ENCODE measurements at places on chromosomes 3 and 15.

GRCh38 chr3:66270288-66270687 is 49.5 kb downstream of the SLC25A26 start:
- no peak for DNase-seq

GRCh38 chr3:133927540-133928066 is 31.9 kb upstream of the RAB6B start:
- no peak for DNase-seq

DNA sequence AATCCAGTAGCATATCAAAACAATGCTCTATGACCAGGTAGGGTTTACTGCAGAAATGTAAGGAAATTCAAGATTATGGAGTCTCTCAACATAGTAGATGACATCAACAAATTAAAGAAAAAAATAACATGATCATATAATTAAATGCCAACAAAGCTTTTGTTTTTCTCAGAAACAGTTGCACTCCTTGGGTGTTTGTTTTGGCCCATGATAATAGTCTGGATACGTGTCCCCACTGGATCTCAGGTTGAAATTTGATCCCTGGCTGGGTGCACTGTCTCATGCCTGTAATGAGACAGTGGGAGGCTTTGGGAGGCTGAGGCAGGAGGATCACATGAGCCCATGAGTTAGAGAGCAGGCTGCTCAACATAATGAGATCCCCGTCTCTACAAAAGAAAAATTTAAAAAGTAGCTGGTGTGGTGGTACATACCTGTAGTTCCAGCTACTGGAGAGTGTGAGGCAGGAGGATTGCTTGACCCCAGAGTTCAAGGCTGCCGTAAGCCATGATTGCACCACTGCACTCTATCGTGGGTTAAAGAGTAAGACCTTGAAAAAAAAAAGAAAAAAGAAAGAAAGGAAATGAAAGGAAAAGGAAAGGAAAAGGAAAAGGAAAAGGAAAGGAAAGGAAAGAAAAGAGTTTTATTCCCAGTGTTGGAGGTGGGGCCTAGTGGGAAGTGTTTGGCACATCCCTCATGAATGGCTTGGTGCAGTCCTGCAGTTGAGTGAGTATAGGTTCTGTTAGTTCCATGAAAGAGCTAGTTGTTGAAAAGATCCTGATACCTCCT is 53.3 kb upstream of the FOXB1 start:
- no peak for DNase-seq

- DNase-seq = no peak
Measured at GRCh38 chr3:43862470-43862869, 171.7 kb downstream of the ABHD5 start.

DNA sequence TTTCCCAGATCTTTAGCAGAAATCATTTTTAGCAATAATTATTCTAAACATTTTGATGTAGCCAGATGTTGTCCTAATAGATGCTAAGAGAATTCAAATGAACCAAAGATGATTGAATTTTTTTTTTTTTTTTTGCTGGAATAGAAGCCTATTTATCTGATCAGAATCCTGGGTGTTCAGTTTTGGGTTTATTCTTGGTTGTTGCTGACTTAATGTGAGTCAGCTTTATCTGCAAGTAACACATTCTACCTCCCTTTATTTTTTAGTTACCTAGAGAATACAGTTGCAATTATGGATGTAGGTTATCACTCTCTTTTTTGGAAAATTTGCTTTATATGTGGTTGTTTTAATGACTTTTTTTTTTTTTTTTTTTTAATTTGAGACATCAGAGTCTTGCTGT is 6.4 kb downstream of the CEP97 start:
- no peak for DNase-seq

- no peak for DNase-seq
Measured at GRCh38 chr15:91529534-91529933, 324.0 kb upstream of the SLCO3A1 start.

- DNase-seq = peak; percentile 25
Measured at GRCh38 chr3:124563376-124563775, 166.9 kb upstream of the UMPS start.

- DNase-seq = peak; percentile 53
Measured at GRCh38 chr15:70879401-70879800, 12.8 kb downstream of the THAP10 start.

DNA sequence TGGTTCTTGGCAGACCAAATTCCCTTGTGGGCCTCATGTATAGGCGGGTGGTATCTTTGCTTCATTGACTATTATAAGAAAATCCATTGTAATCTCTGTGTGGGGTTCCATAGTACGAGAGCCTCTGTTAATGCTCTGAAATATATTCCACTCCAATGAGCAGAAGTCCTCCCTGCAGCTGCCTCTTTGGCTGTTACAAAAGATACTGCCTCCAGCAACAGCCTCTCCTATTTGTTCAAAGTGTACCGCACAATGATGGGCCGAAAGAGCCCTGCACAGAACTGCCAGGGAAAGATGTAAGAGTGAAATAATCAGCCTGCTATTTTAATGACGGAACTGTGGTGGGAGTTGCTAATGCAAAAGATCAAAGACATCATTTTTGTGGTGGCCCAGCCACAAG is 48.9 kb downstream of the GRK7 start:
- no peak for DNase-seq

- no peak for DNase-seq
Measured at GRCh38 chr3:23161308-23161707, 41.8 kb upstream of the UBE2E2 start.

DNA sequence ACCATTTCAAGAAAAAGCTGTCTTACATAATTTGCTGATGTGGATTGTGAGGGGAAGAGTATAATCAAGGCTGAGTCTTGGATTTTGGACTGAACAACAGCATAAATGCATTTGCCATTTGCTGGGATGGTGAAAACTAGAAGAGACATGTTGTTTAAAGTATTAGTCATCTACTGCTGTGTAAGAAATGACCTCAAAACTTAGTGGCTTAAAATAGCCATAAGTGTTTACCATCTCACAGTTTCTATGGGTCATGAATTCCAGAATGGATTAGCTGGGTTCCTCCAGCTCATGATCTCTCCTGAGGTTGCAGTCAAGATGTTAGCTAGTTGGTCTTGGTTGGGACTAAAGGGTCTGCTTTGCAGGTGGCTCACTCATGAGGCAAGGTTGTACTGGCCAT is 66.2 kb downstream of the SCN11A start:
- peak; percentile 60 for DNase-seq

- no peak for DNase-seq
Measured at GRCh38 chr3:31948280-31948679, 32.8 kb downstream of the OSBPL10 start.

DNA sequence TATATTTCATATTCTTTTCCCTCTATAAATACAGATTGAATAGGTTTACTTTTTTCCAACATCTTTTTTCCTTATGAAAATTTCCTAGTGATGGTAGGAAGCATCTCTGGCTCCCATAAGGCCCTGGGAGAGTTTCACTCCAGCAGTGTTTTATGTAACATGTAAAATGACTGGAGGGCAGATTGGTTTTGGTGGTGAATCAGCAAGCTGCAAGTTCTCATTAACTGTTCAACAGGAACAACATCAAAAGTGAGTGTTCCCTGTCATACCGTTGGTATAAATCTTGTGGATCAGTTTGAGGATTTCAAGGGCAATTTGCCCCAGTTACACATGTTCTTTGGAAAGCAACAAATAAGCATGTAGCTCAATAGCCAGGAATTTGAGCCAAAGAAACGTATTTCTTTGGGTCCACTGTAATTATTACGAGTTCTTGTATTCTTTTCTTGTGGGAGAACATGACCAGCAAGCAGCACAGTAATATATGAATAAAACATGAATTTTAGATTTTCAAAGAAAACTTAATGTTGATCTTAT is 345.7 kb downstream of the SV2B start:
- DNase-seq = no peak

DNA sequence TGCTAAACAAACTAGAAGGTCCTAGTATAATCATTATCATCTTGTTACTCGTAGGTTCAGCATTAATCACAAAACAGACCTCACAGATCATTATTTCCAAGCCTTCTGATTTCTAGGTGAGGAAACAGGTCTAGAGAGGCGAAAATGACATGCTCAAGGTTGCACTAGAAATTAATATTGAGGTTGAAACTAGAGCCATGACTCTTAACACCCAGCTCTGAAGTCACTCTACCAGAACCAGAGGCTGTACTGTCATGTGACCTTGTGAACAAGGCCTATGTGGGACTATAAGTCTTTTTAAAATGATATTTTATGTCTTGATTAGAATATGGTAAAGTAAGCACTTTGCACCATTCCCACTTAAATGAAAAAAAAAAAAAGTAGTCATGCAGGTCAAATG is 23.8 kb upstream of the FGF12 start:
- DNase-seq = no peak

DNA sequence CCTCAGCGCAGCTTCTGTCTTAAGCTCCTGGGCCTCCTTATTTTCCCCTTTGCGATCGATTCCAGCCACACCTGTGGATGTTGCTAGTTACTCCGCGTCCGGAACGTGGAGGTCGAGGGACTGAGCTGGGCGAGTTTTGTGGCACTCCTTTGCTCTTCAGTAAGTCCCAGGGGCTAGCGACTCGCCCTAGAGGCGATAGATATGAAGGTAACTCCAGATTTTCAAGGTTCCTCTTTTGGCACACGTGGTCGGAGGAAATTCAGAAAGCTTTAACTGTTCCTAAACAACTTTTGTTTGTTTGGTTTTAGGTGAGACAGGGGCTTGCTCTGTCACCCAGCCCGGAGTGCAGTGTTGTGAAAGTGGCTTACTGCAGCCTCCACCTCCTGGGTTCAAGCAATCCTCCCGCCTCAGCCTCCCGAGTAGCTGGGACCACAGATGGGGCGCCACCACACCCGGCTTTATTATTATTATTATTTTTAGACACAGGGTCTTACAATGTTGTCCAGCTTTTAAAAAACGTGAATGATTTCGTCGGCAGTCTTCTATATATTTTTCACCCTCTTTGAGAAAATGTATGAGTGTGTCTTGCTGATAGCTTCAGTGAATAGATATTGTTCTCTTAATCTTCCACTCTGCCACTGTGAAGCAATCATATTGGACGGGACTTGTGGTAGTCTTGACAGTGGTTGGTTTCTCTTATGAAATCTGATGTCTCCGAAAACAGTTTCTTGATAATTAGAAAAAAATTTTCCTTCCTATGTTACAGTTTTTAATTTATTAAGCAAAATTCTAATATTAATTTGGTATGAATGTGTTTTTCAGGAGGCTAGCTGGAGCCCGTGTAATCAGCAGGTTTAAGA is 785 bp downstream of the MFSD1 start:
- DNase-seq = no peak

DNA sequence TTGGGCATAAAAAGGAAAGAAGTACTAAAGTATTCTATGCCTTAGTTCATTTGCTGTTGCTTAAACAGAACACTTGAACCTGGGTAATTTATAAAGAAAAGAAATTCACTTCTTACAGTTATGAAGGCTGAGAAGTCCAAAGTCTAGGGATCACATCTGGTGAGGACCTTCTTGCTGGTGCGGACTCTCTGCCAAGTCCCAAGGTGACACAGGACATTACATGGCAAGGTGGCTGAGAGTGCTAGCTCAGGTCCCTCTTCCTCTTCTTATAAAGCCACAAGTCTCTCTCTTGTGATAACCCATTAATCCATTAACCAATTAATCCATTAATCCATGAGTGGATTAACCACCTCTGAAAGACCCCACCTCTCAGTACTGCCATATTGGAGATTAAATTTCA is 3.1 kb upstream of the ZBTB38 start:
- DNase-seq = no peak

- no peak for DNase-seq
Measured at GRCh38 chr3:48065035-48065434, 48.8 kb upstream of the MAP4 start.

- no peak for DNase-seq
Measured at GRCh38 chr3:72354486-72354885, 493.8 kb downstream of the SHQ1 start.

- no peak for DNase-seq
Measured at GRCh38 chr3:129399895-129400357, 28.5 kb downstream of the EFCAB12 start.

DNA sequence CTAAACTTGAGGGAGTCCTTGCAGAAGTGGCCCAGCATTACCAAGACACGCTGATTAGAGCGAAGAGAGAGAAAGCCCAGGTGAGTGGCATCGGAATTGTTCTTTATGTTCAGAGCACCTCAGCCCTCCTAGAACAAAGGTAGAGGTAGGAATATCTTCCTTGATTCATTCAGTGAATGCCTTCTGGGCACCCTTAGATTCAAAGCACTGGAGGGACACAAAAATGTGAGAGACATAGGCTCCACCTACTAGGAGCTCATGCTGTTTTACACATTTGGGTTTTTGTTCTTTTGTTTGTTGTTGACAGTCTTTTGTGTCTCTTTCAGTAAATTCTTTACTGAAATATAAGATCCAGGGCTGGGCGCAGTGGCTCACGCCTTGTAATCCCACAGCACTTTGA is 68.2 kb downstream of the IQGAP1 start:
- no peak for DNase-seq

GRCh38 chr3:4218456-4219226 is 84.5 kb upstream of the SETMAR start:
- no peak for DNase-seq

DNA sequence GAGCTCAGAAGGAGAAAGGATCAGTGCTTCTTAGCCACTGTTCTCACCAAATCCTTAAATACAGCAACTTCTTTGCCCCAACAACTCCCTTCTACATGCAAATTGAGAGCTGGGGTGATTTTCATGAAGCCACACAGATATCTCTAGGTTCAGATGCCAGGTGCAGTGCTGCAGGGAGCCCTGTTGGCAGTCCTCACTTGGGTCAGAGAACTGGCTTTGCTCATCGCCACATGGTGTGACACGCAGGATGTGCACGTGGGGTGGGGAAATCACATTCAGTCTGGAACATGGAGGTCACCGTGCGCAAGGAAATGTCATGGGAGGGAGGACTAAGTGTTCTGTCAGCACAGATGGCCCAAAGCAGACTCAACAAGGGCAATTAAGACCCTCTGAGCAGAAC is 103.8 kb downstream of the WDR76 start:
- DNase-seq = no peak

GRCh38 chr15:95709959-95710695 is 620.4 kb upstream of the NR2F2 start:
- no peak for DNase-seq

DNA sequence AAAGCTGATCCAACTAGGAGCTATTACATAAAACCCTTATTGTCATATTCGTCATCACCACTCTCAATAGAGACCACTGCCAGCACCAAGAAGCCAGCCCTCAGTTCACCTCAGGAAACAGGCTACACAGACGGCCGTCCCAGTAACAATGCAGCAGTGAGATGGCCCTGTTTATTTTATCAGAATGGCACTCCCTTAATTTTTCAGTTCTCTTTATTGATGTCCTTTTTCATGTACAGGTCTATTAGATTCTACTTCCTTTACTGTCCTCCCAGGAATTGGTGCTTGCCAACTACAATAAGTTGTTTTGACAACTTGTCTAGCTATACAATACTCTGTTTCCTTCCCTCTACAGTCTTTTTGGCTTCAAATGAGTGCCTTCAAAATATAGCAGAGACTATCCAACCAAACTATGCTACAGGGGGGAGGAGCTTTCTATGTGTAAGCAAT is 272.5 kb downstream of the ZBTB20 start:
- DNase-seq = no peak

GRCh38 chr15:40253167-40253790 is 14.4 kb downstream of the PAK6 start:
- DNase-seq = no peak

- no peak for DNase-seq
Measured at GRCh38 chr3:108296239-108296638, at the start of gene HHLA2. Gene HHLA2, plus strand, starts transcription at chr3:108296548. Its CDS starts 55,266 bp downstream, at chr3:108351814.

GRCh38 chr3:111677007-111677392 is 81.9 kb upstream of the ZBED2 start:
- DNase-seq = no peak

GRCh38 chr15:76158226-76158625 is 98.4 kb downstream of the TMEM266 start:
- no peak for DNase-seq

Measured in choroid plexus epithelial cell (primary cell).